Femur (tissue), 1 donor: ENCODE measurements at places on chromosomes 7 and 10.

GRCh38 chr10:91349381-91349780 lies 60.8 kb upstream of the HECTD2 start:
- DNase-seq: no peak

DNA sequence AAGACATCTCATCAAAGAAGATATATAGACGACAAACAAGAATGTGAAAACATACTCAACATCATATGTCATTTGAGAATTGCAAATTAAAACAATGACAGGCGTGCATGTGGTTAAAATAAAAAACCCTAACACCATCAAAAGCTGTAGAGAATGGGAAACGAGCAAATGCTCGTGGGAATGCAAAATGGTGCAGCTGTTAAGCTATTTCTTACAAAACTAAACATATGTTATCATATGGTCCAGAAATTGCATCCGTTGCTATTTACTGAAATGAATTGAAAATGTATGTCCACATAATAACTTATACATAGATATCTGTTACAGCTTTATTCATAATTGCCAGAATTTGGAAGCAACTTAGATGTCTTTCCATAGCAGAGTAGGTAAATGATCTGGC lies 574.4 kb downstream of the TNS3 start:
- DNase-seq: no peak

GRCh38 chr10:123073187-123073586 lies 62.6 kb upstream of the HMX3 start:
- no peak for DNase-seq

- no peak for DNase-seq
Measured at GRCh38 chr10:97259119-97259518, 33.3 kb downstream of the ARHGAP19 start.

DNA sequence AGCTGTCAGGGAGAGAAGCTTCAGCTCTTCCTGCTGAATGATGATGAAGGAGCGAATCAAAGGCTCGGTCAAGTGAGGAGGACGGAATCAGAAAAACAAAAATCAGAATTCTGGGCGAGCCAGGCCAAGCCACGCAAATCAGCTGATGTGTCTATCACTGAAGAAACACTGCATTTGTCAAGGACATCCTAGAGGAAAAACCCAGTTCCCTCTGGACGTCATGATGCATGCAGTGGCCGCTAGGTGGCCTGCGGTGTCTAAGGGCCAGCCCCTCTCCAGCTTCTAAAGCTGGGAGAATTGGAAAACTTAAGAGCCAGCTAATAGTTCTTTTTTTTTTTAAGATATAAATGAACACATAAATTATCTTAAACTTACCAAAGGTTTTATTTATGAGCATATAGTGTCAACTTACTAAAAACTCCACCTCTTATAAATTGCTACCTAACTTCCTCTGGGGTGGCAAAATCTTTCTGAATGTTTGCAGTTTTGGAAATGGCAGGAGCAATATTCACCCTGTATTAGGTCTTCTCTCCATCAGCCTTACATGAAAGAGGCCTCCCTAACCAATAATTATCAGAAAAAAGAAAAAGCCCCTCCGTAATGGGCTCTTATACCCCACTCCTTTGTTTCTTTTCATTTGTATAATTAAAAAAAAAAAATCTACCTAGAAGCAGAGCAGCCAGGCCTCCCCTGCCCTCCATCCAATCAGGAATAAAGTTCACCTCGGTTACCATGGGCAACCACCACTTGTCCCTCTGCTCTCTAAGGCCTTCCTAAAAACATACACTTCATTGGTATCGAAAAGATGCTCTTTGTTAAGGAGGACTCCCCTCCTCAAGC lies 186.8 kb downstream of the USP6NL start:
- peak; percentile 53 for DNase-seq

- peak; percentile 81 for DNase-seq
Measured at GRCh38 chr10:124999433-125000365, 57.8 kb downstream of the ZRANB1 start.
